ENCODE measurements at places on chromosomes 5 and 9.
A peak's percentile ranks its signal among the peaks of the same experiment; 100 is the strongest.

GRCh38 chr5:157143127-157143971, 684 bp upstream of the MED7 start:
- DNase-seq: peak; percentile 50

- DNase-seq: no peak
Measured at GRCh38 chr9:120885457-120885856, 8.5 kb upstream of the PHF19 start.

- no peak for DNase-seq
Measured at GRCh38 chr9:71663931-71664459, 104.3 kb downstream of the CEMIP2 start.

GRCh38 chr5:102231693-102232619, 64.1 kb downstream of the SLCO4C1 start:
- DNase-seq: no peak

DNA sequence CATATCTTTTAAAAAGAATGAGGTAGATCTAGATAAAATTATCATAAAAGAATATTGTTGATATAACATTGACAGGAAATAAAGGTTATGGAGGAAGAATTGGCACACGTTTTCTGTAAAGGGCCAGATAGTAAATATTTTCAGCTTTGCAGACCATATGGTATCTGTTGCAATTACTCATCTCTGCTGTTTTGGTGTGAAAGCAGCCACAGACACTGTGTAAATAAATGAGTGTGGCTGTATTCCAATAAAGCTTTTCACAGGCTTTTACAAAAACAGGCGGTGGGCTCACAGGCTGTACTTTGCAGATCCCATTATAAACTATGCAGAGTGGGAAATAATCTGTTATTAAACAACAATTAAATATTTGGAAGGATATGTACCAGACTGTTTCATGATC, 87.4 kb downstream of the SGCD start:
- DNase-seq: no peak

GRCh38 chr5:69030358-69031062, 63.3 kb upstream of the SLC30A5 start:
- DNase-seq: no peak

GRCh38 chr5:123786411-123786810, 274.4 kb downstream of the CSNK1G3 start:
- DNase-seq: no peak

- no peak for DNase-seq
Measured at GRCh38 chr9:34158362-34158869, 20.4 kb upstream of the UBAP1 start.
